Frontal cortex (tissue), 4 donors: ENCODE measurements at places on chromosomes 16 and 17. TPM values are rescaled to one million over a fixed set of nuclear protein-coding genes. Genes with fewer than 3 reads are reported as not detected.
A peak's percentile ranks its signal among the peaks of the same experiment; 100 is the strongest.

DNA sequence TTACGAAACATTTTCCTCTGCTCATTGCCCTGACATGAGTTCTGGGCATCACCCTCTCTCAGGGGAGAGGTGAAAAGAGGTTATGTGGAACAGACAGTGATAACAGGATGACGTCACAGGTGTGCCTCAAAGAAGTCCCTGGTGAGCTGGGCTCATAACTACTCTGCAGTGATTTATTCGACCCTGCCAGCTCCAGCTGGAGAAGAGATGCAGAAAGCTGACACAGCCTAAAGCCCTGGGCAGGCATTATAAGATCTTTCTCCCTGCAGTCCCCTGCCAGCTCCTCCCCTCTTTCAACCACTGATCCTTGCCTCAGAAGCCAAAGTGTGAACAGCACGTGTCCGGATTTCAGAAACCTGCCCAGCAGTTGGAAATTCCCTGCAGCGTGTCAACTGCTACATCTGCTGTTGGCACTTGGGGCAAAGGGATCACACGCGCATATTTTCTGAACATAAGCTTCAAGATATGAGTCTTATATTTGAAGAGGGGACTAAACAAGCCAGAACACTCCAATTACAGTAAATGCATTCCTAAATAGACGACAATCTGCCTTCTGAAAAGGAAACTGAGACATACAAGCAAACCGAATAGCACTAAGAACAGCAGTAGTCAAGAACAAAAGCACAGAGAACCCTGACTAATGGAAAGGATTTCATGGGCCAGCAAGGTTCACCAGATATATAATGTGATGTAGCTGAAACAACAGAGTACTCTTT, 80.5 kb downstream of the SMG6 start:
- DNase-seq = no peak

GRCh38 chr17:70041540-70041939, 33.5 kb upstream of the KCNJ16 start:
- DNase-seq = no peak

GRCh38 chr17:69142175-69142802, 594 bp upstream of the ABCA6 start:
- DNase-seq = no peak

DNA sequence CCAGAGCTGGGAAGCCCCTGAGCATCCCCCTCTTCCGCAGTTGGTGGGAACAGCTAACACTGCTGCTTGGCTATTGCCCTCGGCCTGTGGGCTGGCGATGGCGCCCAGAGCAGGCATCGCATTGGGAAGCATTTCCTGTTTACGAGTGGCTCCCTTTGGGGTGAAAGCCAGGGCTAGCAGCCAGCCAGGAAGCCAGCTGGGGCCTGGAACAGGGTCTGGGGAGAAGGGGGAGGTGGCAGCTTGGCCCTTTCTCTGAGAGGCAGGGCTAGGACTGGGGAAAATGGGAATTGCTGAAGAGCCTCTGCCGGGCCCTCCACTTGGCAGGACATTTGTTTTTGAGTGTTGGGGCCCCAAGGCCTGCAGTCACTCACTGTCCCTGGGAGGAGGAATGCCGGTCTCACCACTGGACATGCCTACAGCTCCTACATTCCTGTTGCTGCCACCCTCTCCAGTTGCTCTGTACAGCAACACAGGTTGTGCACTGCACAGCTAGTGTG, 2.4 kb upstream of the MTSS2 start:
- peak; percentile 67 for DNase-seq

- no peak for DNase-seq
Observed at GRCh38 chr16:56113223-56113622, 78.1 kb upstream of the GNAO1 start.

DNA sequence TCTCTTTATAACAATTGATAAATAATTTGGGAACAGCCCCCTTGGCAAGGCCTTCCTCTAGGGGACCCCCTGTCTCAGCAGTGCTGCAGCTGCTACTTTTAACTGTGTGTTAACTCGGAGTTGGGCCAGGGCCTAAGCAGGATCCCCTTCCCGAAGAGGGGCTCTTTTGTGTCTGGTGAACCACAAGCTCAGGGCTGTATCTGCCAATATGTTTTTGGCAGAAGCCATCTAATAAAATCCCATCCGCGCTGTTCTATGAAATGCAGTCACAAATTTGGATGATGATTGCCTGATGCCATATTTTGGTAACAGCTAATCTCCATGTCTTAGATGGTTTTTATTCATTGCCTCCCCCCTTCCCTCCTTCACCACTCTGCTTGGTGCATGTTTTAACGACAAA, 267.7 kb downstream of the FTO start:
- no peak for DNase-seq

DNA sequence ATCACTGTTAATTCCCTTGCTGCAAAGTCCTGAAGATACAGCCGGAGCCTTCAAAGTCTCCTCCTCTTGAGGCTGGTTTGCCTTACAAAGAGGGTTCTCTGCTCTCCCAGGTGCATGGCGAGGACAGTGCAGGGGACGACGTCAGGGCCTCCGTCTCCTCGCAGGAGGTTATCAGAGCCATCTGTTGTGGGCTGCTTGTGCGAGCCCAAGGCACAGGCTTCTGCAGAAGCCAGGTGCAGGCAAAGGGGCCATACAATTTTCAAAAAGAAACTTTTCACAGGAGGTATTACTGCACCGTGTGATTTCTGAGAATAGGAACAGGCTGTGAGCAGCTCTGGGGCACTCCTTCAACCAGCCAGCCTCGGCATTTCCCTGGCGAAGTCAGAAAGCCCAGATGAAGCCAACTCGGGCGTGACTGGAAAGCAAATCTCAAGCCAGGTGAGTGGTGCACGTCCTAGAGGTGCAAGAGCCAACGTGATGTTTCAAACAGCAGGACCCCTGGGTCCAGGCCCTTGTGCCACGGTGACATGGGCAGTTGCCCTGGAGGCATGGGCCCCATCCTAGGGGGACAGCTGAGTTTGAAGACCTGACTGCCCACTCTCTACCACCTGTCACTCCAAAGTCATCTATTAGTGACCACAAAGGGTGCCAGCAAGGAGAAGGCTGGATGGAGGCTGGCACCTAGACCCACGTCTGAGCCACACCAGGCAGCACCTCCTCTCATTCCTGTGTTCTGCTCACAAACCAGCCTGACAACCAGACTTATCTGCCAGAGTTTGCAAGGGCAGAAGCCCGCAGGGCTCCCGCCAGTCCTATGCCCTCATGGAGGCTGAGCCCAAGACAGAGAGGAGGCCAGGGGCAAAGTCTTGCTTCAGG, 68.6 kb downstream of the SMPD3 start:
- no peak for DNase-seq

DNA sequence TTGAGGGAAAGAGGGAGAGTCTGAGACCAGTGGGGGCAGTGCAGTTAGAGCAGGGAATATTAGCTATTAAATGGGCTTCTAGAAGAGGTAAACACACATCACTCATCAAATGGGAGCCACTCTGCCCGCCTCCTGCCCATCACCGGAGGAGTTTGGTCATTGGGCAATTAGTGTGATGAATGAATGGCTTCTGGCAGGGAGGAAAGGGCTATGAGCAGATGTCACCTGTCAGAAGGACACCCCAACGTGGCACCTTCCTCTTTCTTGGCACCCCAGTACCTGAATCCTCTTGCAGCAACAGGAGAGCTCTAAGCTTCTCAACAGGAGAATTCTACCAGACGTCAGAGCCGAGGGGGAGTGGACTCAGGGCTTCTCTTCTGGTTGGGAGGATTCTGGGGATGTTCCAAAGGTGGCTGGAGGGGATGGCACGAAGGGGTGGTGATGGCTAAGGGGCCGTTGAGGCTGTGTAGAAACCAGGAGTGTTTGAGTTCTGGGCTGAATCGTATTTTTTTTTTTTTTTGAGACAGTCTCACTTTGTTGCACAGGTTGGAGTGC, 11.0 kb downstream of the C1QTNF1 start:
- no peak for DNase-seq

DNA sequence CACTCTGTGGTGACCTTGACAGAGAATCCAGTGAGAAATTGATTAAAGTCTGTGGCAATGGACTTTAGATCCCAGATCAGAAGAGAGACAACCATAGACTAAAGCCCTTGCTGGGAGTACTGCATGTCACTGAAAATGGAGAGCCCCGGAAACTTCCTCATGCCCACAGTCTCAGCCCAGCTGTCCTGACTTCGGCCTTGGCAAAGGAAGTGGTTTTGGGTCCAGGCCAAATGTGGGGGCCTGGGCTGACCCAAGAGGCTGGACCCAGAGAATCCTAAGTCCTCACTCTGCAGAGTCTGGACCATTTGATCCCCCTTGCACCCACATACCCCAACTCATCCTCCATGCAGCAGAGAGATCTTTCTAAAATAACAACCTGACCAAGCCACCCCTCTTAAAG, 4.7 kb upstream of the BEAN1 start:
- no peak for DNase-seq

DNA sequence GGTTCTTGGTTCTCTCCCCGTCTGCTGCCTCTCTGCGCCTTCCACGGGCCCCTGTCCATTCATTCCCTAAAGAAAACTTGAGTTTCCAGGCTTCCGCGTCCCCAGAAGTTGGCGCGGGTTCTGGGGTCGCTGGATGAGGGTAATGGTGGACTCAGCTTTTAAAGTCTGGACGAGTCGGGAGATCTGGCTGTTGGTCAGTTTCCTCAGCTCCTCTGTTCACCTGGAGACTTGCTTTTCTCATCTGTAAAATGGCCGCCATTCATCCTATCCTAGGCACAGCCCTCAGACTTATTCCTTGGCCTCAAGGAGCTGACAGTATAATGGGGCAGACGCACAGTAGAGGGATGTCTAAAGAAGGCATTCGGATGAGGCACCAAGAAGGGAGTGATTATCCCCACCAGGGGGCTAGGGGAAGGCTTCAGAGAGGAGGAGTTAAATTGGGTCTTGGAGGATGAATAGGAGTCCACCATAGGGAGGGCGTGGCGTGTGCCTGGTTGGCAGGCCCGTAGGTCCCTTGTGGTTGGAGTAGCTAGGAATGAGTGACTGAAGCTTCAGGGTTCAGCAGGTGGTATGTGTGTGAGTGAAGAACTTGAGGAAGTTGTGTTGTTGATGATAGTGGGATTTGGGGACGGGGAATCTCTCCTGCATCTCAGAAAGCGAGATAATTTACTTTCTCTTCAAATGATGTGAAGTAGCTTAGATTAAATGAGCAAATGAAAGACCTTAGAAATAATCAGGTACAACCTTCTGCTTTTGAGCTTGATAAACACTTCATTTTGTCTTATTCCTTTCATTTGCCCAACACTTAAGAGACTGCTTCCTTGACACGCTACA, 652 bp downstream of the VPS35L start:
- DNase-seq = no peak

- no peak for DNase-seq
Observed at GRCh38 chr16:73126525-73126853, 78.6 kb upstream of the ZFHX3 start.

GRCh38 chr17:80274871-80275449, 14.3 kb downstream of the RNF213 start:
- no peak for DNase-seq

TBC1D3 gene
- total RNA-seq = not detected
